ENCODE measurements at places on chromosomes 11 and 22. TPM values are rescaled to one million over a fixed set of nuclear protein-coding genes. Genes with fewer than 3 reads are reported as not detected.

Gene REXO2
- total RNA-seq: 109 TPM

Gene RIBC2
- 1.8 TPM for total RNA-seq

Gene CNTN5
- total RNA-seq: 0.25 TPM

DNA sequence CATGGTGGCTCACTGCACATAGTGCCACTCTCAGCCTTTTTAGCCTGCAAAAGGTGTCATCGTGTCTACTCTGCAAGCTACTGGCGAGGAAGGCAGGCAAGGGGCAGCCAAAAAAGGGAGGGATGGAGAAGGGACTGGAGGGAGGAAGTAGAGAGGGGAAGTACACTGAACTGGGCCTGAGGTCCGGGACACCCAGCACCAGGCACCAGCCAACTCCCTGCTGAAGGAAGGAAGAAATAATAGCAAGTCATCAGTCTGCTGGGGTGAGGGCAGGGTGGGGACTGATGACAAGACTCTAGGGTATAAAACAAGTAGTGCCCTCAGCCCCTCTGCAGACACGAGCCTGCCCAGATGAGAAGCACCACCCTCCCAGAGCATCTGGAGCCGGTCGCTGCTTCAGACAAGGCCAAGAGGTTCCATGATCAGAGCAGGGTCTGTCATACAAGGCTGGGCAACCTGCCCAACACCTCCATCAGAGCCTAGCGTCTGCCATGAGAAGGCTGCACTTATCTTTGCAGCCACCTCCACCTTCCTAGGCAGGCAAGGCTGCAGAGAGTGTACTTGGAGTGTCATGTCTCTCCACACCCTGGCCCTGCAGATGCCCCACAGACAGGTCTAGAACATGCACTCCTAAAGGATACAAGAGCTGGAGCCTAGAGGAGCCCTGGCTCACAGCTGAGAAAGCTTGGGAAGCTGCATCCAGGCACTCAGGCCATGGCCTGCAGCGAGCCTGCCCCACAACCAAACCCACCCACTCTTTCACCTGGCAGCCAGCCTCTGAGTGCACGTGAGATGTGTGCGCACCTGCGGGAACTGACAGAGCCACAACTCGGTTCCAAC is 9.0 kb upstream of the COMT start:
- no peak for DNase-seq

GRCh38 chr11:126113515-126113957 is 50.9 kb upstream of the CDON start:
- no peak for DNase-seq

DNA sequence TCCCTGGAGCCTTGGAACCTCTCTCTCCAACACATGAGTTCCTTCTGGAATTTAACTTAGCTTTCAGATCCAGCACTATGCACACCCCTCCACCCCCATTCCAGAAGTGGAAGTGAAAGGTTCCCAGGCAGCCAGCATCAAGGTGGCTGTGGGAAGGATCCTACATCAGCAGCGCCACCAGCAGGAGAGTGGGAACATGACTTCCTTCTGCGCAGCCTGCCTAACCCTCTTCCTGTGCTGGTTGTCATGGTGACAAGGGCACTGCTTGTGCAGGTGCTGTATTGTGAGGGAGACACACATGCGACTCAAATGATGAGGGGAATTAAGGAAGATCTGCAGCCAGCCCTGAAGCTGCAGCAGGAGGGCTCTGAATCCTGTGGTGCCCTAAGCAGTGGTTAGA is 904.5 kb upstream of the API5 start:
- peak; percentile 89 for DNase-seq

- no peak for DNase-seq
Measured at GRCh38 chr11:83978942-83979341, 692.8 kb upstream of the CCDC90B start.

GRCh38 chr11:48193876-48194275 is 22.7 kb upstream of the OR4B1 start:
- no peak for DNase-seq

DNA sequence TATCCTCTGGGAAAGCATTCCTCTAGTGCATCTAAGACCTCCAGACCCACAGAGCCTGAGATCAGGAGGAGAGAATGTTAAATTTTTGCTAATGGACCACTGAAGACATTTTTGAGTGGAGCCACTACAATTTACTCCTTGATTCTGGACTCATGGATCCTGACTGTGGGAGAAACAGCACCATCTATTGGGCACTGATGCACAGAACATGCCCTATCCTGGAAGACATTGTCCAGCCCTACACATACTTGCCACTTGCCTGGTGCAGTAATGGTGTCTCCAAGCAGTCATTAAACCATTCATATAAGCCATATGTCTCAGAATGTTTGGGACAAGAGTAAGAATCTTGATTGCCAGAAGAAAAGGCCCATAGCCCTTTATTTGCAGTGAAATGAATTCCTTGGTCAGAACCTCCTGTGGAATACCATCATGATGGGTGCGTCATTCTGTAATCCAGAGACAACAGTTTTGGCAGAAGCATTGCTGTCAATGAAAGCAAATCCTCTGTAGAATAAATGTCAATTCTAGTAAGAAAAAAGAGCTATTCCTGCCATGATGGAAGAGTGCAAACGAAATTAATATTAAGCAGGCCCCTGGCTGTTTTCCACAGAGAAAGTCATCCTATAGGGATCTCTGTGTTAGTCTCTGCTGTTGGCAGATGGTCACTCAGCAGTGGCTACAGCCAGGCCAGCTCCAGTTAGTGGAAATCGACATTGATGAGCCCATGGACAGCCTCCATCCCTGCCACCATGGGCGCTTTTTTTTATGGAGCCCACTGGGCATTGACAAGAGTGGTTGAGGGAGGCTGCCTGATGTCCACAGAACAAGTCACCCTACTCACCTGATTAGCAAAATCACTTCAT is 43.5 kb downstream of the GGTLC2 start:
- no peak for DNase-seq

DNA sequence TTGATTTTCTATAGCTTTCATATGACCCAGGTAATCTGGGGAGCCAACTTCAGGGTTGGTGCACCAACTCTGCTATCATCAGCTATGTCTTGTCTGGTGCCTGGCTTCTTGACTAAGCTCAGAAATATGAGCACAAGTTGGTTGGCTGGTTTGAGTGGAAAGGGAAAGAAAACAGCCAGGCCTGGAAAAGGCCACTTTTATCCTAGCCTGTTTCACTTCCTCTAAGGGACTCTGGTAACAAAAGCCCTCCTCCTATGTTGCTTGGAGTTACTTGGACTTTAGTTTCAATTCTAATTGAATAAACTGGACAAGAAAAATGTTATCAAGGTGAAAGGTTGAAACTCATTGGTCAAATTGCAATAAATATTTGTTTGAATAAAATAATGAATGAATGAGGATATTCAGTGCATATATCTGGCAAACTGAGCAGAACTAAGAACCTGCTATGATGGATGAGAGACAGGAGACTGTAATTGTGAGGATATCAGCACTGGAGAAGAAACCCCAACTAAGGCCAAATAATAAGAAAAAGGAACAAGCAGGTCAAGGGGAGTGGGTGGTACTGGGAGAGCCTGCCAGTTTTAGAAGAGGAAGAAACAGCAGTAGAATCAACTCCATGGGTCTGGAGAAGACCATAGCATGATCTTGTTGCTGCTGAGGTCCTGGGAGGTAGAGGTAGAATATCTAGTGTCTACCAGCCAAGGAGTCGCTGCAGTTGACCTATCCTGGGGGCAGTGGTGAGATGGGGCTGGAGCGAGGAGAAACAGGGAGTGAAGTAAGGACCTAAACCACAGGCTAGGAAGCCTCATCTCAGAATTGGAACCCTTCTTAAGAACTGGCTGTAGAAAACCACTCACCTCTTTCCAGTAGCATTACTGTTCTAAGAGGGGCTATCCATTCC is 8.2 kb downstream of the ROBO4 start:
- DNase-seq: no peak

Data from H1 (cell line).